ENCODE measurements at places on chromosomes 13 and 19. TPM values are rescaled to one million over a fixed set of nuclear protein-coding genes. Genes with fewer than 3 reads are reported as not detected.

OR7A5 gene
- not detected for total RNA-seq

SLC15A1 gene
- total RNA-seq = 8.4 TPM

DNA sequence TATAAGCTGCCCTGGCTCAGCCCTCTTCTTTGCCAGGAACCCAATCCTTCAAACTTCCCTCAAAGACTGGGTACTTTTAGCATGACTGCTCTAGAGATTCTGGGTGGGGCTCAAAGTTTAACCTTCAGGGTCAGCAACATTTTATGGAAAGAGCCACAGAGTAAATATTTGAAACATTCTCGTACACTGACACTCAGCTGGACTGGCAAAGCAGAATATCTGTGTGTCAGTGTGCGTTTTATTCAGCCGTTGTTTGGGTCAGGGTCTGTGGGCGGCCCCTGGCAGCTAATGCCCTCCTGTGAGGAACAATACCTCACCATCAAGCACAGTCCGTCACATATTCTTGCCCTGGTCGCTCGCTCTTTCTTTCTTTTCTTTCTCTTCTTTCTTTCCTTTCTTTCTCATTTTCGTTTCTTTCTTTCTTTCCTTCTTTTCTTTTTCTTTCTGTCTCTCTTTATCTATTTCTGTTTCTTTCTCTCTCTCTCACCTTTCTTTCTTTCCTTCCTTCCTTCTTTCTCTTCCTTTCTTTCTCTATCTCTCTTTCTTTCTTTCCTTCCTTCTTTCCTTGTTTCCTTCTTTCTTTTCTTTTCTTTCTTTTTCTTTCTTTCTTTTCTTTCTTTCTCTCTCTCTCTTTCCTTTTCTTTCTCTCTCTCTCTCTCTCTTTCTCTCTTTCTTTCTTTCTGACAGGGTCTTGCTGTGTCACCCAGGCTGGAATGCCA lies 10.7 kb downstream of the DPRX start:
- no peaks in the 10 kb centered on the region for H3K4me1 ChIP-seq
- H3K4me3 ChIP-seq = no peak overlapping the region
- no peak for DNase-seq
- no peak overlapping the region for H3K27ac ChIP-seq
- H3K27me3 ChIP-seq = no peaks in the 10 kb centered on the region

GRCh38 chr19:44113784-44114390 lies 688 bp downstream of the ZNF225 start:
- H3K4me1 ChIP-seq = peaks cover 15% of the 10 kb centered on the region
- no peak overlapping the region for H3K27ac ChIP-seq
- DNase-seq = no peak
- H3K27me3 ChIP-seq = no peaks in the 10 kb centered on the region

- no peaks in the 10 kb centered on the region for H3K36me3 ChIP-seq
- H3K27me3 ChIP-seq = peaks cover 5% of the 10 kb centered on the region
- H3K4me3 ChIP-seq = no peak overlapping the region
- peaks cover 6% of the 10 kb centered on the region for H3K4me1 ChIP-seq
- no peak overlapping the region for H3K27ac ChIP-seq
Measured at GRCh38 chr19:28730791-28731512, 482.0 kb downstream of the UQCRFS1 start.
